ENCODE measurements at places on chromosomes 12 and 14.

DNA sequence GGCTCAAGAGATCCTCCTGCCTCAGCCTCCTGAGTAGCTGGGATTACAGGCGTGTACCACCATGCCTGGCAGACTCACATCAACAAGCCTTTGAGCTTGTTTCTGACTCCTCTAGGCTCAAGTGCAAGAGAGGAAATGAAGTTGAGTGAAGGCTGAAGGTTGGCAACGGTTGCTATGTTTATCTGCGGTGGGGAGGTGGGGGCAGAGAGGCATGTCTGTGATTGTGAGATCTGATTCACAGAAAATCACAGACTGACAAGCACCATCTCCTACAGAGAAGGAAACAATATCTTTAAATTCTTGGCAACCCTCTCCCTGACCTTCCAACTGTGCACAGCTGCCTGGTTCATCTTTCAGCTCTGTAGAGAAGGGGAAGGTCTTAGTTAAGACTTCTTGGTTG, 22.1 kb upstream of the NINJ2 start:
- peak; percentile 62 for DNase-seq

DNA sequence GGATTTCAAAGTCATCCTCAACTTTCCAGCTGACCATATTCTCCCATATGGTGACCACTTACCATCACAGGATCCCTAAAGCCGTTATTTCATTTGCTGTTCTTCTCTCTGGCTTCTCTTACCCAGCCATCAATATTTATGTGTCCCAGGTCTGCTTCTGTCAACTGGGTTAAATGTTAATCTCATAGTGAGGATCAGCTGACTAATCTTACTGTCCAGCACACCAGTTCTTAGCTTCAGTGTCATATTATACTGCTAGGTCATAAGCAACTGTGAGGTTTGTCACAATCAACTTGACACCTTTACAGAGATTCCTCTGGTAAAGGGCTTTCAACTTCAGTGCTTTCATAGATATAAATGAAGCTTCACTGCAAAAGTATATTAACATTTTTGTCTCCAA, 294.4 kb downstream of the DIO2 start:
- DNase-seq: no peak

DNA sequence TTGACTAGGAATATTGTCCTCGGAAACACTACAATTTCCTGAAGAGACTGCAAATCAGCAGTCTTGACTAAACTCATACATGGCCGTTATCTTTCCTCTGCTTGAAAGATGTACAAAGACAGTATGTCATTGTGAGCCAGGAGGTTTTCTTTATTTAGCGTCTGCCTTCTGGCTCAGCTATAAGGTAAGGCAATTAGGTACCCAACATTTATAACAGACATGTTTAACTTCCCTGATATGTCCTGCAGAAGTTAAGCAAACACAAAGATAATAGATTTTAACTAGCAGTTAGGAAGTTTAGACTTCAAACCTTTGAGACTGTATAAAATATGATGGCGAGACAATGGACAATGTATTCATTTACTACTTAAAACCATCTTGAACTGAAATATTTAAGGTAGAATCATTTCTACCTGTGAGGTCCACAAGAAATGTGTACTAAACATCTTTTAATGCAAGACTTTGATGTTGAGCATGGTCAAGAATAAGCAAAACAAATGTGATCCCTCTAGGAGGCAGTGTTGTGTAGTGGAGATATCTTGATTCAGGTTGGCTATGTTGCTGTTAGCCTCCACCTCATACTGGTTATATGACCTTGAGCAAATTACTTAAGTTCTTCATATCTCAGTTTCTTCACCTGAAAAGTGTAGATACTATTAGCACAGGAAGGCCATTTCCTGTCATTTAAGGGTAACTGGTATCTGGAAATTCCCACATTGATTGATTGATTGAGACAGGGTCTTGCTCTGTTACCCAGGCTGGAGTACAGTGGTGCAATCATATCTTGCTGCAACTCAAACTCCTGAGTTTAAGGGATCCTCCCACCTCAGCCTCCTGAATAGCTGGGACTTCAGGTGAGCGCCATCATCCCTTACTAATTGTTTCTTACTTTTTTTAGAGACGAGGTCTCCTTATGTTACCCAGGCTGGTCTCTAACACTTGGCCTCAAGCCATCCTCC, 96.3 kb upstream of the EEA1 start:
- peak; percentile 33 for DNase-seq

DNA sequence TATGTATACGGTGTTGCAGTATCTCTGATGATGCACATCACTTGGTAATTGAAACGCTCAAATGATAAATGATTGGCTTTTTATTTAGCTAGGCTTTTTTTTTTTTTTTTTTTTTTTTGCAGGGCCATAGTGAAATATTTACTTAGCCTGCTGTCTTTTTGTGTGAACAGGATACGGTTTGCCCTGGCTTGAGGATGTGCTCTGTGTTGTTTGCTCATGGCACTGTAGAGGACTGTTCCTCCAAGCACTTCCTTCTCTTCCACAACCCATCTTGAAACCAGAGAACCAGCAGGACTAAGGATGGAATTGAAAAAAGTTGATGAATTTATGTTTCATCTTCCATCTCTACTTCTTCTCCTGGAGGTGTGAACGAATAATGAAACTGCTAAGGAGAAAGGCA, 15.5 kb upstream of the SSPN start:
- no peak for DNase-seq

DNA sequence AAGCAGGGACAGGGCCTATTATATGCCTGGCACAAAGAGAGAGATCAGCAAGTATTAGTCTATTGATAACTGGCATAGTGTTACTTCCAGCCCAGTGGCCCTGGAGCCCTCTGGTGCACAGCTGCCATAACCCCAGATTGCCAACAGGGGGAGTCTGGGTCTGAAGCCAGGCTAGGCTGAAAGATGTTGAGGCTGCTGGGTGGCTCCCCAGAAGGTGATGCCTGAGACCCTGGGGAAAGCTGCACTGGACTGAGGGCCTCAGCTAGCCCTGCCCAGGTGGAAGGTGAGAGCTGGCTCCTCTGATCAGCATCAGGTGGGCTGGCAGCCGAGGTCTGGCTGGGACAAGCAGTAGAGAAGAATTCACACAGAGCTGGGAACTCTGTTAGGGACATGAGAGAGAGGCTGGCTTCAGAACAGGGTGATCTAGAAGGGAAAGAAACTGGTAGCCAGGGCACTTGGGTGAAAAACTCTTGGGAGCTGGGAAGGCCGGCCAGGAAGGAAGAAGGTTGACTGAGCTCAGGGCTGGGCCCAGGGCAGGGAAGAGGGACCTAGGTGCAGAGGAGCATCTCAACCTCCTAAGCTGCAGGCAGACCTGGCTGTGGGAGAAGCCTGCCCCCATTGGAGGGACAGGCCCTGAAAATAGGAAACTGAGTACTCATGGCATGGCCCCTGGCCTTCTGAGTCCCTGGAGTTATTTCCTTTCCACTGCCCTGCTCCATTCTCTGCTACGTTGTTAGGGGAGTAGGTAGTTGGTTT, 3.9 kb downstream of the GZMH start:
- DNase-seq: peak; percentile 64

- no peak for DNase-seq
These were observed 45.5 kb downstream of the PPM1A start for GRCh38 chr14:60294411-60295069.

- DNase-seq: no peak
These were observed 301.6 kb downstream of the CACNA1C start for GRCh38 chr12:2354151-2354991.

GRCh38 chr12:42267413-42268190, 29.6 kb upstream of the YAF2 start:
- DNase-seq: no peak

GRCh38 chr12:129052373-129052772, 199.1 kb downstream of the GLT1D1 start:
- no peak for DNase-seq

DNA sequence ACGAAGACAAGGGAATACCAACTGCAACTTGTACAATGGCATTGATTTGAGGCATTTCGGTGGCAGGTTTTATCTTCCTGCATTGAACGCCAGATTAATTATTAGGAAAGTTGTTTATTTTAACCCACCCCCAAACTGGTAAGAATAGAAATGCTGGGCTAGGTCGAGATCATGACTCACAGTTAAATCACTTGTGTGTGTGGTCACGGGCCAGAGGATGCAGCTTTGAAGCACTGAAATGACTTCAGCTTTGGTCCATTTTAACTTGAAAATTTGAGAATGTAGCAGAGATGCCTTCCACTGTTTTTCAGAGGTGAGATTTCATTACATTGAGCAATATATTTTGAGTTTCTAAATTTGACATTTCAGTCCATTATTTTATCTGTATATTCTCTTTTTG, 23.6 kb upstream of the KCNH3 start:
- DNase-seq: no peak

- DNase-seq: no peak
These were observed 18.0 kb upstream of the CTDSP2 start for GRCh38 chr12:57864442-57865083.

DNA sequence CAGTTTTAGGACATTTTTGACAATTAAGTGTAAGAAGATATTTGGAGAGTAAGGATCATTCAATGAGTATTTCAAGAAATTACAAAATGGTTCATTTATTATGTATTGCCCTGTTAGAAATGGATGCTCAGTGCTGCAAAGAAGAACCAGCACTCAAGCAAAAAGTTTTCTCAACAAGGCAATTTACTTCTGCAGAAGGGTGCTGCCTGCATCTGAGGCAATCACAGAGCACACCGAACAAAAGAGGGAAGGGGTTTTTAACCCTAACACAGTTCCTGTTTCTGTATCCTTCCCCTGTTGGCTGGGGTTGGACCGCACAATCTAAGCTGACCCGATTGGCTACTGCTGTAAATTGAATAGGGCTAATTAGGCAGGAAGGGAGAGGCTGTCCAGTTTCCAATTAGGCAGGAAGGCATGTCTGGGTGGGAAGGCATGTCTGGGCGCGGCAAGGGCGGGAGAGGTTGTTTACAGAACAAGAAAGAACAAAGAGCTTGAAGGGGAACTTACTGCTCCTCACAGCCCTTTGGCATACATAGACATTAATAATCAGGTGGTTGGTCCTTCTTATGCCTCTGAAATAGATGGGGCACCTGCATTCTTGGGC, 41.4 kb downstream of the SPTSSA start:
- DNase-seq: no peak

DNA sequence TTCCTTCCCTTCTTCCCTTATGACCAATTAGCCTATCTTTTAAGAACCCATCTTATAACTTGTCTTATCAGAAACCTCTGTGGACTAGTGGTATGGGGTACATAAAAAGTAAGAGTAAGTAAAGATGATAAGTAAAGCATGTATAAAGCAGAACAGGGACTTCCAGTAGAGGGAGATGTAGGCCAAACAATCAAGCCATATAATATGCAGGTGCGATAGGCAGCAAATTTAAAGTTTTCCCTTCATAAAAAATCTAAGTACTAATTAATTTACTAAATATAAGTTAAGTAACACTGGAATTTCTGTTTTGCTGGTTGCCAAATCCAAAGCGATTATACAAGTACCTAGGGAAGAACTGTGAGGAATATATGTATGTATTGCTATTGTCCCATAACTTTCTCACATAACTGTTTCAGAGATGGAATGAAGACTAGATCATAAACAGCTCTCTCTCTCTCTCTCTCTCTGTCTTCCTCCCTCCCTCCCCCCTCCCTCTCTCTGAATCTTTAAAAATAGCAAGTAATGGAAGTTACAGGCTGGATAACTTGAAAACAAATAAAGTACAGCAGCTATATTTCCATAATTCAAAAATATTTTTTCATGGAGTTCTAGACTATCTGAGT, 25.7 kb downstream of the METTL25 start:
- no peak for DNase-seq

GRCh38 chr12:40197590-40197989, 27.2 kb upstream of the LRRK2 start:
- DNase-seq: no peak

DNA sequence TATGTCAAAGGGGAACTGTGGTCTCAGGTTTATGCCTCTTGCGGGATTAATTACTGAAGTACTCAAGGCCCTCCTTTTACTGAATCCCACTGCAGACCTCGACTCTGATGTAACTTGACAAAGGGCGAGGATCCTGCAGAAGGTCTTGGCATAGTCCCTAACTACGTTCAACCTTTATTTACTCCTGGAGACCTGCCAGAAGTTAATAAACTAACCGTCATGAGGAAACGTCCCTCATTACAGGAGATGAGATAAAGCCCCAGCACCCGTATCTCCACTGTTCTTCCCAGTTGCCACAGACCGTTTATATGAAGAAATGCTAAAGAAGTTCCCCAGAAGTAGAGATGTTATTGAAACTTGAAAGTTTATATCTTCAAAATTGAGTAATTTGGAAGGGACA, 190.9 kb downstream of the ETV6 start:
- no peak for DNase-seq

DNA sequence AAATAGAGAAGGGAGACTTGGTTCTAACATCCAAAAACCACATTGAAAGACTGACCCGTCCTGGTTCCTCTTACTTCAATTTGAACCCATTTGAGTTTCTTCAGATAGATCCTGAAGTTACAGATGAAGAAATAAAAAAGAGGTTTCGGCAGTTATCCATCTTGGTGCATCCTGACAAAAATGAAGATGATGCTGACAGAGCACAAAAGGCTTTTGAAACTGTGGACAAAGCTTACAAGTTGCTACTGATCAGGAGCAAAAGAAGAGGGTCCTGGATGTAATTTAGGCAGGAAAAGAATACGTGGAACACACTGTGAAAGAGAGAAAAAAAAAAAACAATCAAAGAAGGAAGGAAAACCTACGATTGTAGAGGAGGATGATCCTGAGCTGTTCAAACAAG, 25.4 kb upstream of the NFKBIA start:
- DNase-seq: no peak

DNA sequence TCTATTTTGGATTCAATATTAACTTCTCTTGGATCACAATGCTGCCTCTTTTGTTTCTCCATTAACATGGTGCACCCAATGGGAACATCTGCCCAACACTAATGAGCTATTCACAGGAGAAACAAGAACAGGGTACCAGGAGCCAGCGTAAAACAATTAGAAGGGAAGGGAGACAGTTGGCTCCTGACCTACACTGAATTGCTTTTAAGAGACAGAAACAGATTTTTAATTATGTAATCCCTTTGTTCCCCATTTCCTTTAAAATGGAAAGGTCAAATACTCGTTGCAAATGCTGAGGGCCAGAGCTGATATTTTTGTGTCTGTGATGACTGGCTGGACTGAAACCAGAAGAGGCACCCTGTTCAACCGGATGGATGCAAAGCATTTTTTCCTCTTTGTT, 108.3 kb downstream of the SEC23A start:
- DNase-seq: no peak

DNA sequence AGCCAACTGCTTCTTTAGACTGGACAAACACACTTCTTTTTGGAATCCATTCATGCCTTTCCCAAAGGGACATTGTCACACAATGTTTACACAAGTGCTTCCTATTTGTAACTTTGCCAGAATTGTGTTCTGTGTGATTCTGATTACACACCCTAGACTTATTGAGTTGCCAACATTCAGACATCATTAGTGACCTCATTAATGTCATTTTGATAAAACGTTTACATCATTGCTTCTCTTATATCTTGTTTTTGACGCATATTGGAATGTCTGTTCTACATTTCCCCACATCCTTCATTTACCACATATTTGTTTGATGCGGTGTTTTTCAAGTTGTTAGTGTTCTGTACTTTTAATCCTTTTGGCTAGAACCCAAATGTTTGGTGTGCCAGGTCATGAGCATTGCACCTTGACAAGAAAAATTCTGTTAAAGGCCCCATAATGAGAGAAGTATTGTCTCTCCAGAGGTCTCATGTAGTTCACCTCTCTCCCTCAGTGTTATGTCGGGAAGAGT, 305.5 kb downstream of the AEBP2 start:
- DNase-seq: no peak

Measured in germinal center (tissue), 1 donor.